ENCODE measurements at places on chromosomes 6 and 20.

DNA sequence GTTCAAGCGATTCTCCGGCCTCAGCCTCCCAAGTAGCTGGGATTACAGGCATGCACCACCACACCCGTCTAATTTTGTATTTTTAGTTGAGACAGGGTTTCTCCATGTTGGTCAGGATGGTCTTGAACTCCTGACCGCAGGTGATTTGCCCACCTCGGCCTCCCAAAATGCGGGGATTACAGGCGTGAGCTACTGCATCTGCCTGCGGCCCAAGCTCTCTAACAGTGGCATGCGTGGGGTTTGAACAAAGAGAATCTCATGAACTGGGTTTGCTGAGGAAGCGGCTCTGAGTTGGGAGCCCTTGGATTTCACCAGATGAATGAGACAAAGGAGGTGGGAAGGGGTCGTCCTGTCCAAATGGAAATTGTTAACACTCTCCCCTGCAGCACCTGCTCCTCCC, 33.2 kb upstream of the CD83 start:
- no peak for DNase-seq

GRCh38 chr6:66396549-66396948, 689.5 kb upstream of the EYS start:
- DNase-seq, result no peak

DNA sequence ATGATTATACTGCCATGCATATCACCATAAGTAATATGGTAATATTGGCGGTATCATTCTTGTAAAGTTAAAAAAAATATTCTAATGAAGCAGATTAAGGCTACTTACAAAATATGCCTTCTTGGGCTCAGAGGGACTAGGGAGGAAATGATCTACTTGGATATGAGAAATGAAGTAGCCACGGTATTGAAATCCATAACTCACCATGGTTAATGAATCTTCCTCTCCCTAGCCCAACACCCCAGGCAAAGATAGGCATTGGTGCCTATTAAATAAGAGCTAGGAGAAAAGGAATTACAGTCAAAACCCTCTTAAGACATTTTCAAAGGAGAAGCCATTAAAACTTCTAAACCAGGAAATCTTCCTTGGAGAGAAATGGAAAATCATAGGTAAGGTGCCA, 280.5 kb downstream of the TFAP2B start:
- DNase-seq, result no peak

GRCh38 chr20:59812286-59813125, 120.9 kb downstream of the SYCP2 start:
- no peak for DNase-seq

DNA sequence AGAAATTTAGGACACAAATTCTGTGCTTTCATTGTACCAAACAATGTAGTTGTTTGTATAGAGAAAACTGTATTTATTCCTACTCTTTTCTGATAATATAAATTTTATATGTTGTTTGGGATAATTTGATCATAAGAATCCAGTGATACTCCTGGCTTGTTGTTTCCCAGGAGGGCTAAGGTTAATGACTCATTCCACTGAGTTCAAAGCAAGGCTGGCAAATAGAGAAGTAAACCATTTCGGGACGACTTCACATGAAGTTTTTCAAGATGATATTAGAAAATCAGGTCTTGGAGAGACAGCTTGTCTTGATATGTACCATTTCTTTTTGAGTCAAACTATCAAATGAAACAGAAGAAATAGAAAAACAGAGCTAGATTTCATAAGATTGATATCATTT, 326.1 kb upstream of the CNR1 start:
- no peak for DNase-seq

- DNase-seq, result no peak
These were observed 5.4 kb downstream of the ADA start for GRCh38 chr20:44646023-44646640.

- no peak for DNase-seq
These were observed 96.8 kb upstream of the GJE1 start for GRCh38 chr6:142035890-142036289.

GRCh38 chr6:160069459-160069858, 52.2 kb upstream of the SLC22A1 start:
- no peak for DNase-seq

GRCh38 chr20:54474046-54474445, 1.3 kb upstream of the DOK5 start:
- no peak for DNase-seq

DNA sequence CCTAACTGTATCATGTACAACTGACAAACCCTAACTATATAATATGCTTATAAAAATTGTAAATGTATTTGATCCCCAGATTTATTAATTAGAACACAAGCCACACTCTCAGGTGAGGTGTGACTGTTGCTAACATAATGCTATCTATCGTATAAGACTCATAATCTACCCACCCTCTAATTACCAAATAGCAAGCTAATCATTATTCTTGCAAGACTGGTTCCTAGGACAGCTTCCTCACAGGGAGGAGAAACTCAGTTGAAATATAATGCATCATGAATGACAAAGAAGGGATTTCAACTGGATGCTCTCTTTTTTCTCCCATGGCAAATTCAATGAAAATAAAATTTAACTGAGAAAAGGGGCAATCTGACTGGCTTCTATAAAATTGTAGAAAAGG, 35.4 kb downstream of the ELOVL4 start:
- DNase-seq, result no peak
